Stimulated activated CD8-positive, alpha-beta memory T cell treated with anti-CD3 and anti-CD28 coated beads, Interleukin-7, amount 100 ng/mL, for 48 hours (primary cell): ENCODE measurements at places on chromosomes 11 and 22.

DNA sequence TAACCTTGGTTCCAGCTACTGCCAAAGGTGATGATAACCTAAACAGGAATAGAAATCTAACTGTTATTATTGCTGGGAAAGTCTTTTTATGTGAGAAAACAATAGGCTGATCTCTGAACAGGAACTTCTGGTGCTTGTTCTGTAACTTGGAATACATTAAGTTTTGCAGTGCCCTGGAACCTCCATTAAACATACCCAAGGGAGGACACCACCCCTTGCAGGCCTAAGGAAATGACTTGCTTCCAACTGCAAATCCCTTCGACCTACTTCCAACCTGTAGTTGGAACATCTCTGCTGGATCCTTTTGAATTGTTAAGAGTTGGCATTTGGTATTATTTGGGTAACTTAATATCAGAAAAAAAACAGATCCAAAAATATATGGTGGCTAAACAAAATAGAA lies 188.4 kb upstream of the API5 start:
- DNase-seq = no peak

- no peak for DNase-seq
Measured at GRCh38 chr11:31236143-31236542, 133.4 kb downstream of the DCDC1 start.

- no peak for DNase-seq
Measured at GRCh38 chr11:114713756-114714155, 35.4 kb downstream of the NXPE2 start.

GRCh38 chr22:50714150-50714549 lies 23.9 kb upstream of the ACR start:
- DNase-seq = no peak

DNA sequence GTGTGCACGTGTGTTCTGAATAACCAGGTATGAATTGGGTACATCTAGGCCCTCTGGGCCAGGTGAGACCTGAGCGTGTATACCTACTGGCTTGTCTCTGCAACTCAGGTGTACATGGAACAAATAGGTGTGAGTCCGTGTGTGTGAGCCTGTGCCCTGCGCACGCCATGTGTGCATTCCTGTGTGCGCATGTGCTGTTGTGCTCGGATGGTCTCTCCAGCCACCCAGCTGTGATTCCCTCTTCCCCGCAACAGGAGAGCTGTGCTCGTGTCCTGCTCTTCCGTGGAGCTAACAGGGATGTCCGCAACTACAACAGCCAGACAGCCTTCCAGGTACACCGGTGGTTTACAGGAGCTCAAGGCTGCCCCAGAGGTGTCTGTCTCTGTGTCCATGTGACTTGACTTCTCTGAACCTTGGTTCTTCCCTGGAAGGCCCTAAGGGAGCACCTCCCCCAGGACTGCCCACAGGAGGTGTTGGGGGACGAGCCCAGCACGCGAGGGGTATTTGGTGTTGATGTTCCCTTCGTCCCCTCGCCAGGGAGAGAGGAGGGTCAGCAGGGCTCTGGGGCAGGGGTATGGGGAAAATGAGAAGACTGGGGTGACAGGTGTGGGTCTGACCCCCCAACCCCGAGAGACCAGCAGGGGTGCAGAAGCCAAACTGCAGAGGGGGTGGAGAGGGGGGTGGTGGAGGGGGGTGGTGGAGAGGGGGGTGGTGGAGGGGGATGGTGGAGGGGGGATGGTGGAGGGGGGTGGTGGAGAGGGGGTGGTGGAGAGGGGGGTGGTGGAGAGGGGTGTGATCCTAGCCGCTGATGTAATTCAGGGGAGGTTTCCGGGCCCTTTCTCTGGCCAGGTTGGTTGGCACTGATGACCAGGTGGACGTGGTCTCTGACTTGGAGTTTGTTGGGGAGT lies 10.7 kb downstream of the SHANK3 start:
- DNase-seq = no peak

DNA sequence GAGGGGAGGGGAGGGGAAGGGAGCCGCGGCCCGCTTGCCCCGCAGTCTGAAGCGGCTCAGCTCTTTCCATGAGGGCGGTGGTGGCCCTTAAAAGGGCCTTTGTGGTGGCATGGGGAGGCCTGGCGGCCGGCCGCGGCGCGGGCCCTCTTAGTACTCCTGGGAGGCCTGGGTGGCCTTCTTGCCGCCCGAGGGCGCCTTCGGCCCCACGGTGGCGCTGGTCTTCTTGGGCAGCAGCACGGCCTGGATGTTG lies 6.9 kb downstream of the DPAGT1 start:
- no peak for DNase-seq

- no peak for DNase-seq
Measured at GRCh38 chr11:113272927-113273615, 41.3 kb upstream of the TTC12 start.

- DNase-seq = no peak
Measured at GRCh38 chr11:18054511-18055103, 8.5 kb upstream of the TPH1 start.

DNA sequence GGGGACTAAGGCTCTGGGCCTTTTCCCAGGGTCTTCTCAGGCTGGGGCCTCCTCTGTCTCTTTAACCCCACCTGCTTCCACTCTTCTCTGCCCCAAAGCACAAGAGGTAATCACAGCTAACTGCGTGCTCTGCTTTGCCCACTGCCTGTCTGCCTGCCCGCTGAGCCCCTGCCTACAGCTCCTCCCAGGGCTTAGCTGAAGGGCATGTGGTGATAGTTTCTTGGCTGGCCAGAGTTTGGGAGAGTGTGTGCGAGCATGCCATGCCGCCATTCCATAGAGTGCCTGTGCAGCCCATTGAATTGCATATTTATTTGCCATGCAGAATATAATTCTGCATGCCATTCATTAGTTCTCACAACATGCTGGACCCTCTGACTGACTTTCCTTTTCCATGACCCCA lies 32.5 kb downstream of the PHLDB1 start:
- no peak for DNase-seq

DNA sequence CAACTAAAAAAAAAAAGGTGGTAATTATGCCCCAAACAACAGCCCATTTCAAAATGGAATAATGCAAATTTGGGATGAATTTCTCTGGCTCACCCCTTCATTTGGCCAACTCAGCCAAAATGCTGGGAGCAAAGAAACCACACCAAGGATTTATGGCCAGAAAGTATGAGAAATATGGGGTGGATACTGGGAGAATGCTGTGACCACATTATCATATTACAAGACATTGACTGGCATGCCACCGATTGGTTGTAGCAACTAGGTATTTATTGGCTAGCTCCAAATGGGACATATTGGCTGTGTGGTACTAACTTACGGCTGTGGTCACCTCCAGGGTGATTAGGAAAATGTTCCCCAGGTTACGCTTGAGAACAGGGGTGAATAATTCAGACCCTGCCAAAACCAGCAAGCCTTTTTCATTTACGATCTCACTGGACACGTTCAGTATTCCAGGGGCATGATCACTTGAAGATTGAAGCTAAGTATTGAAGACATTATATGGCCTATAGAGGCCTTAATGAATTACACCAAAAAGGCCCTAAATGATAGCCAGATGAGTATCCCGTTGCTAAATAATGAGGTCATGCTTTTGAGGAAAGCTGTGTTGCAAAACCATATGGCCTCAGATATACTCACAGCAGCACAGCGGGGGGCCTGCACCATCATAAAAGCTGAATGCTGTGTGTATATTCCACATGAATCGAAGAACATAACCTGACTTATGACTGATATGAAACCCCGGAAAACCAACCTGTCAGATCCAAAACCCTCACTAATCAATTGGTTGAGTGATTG lies 3.8 kb upstream of the FDX1 start:
- DNase-seq = no peak

- DNase-seq = no peak
Measured at GRCh38 chr11:117903505-117904382, 25.5 kb downstream of the TMPRSS13 start.

- DNase-seq = no peak
Measured at GRCh38 chr11:1747753-1748635, 2.4 kb downstream of the IFITM10 start.

DNA sequence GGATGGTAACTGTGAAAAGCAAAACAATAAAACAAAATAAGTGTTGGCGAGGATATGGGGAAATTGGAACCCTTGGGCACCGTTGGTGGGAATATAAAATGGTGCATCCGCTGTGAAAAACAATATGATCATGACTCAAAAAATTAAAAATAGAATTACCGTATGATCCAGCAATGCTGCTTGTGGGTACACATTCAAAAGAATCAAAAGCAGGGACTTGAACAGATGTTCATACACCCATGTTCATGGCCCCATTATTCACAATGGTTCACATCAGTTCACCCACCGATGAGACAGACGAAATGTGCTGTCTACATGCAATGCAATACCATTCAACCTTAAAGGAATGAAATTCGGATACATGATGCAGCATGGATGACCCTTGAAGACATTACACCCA lies 1.2 kb upstream of the DERL3 start:
- no peak for DNase-seq

GRCh38 chr11:74685905-74686304 lies 45.3 kb downstream of the CHRDL2 start:
- DNase-seq = no peak

GRCh38 chr22:36277482-36278291 lies 24.8 kb downstream of the APOL1 start:
- peak; percentile 48 for DNase-seq

DNA sequence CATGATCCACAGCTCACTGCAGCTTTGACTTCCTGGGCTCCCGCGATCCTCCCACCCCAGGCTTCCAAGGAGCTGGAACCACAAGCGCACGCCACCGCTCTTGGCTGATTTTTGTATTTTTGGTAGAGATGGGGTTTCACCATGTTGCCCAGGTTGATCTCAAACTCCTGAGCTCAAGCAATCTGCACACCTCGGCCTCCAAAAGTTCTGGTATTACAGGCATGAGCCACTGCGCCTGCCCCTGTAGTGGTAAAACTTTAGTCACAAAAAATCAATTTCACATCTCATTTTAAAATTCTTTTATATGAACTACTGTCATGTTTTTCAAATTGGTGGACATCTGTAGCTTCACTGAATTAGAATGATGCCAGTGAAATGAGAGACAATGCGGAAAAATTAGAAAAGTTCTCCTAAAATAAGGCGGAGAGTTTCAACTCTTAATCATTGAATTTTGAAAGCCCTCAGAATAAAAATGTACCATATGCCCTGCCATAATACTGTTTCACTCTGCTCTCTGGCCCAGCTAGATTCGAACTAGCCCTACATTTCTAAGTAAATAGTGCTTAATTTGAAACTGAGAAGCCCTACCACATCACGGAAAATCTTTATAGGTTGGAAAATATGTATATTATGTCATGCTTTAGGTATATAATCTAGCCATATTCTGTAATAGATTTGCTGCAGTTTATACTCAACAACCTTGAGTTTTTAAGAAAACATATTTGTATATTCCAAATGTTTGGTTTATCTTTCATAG lies 78.7 kb downstream of the HORMAD2 start:
- no peak for DNase-seq

- DNase-seq = no peak
Measured at GRCh38 chr11:63843041-63843440, 4.1 kb downstream of the MARK2 start.

GRCh38 chr11:60469723-60470122 lies 14.1 kb downstream of the MS4A1 start:
- no peak for DNase-seq

DNA sequence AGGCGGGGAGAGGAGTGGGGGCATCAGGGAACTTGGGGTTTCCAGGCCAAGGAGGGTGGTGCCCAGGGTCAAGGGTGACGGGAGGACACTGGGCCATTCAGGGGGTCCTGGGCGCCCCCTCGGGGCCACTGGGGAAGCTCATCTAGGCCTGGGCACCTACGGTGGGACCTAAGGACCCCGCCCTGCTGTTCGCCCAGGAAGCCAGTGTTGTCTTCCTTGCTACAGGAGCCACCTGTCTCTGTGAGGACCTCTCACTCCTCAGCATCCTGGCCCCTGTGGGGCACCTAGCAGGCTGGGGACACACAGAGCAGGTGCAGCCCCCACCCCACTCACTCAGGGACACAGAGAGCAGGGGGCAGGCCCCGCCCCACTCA lies 191.6 kb downstream of the IGLL1 start:
- no peak for DNase-seq

DNA sequence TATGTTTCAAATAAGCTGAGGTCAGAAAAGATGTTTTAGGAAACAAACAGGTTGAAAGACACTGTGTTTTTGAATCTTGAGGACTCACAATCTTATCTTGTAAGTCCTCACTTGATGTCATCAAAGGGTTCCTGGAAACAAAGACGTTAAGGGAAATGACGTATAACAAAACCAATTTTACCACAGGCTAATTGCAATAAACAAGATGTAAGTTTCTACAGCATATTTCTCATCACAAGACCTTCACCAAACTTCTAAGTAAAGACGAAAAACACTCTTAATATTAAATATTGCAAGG lies 433.5 kb upstream of the FAT3 start:
- no peak for DNase-seq

DNA sequence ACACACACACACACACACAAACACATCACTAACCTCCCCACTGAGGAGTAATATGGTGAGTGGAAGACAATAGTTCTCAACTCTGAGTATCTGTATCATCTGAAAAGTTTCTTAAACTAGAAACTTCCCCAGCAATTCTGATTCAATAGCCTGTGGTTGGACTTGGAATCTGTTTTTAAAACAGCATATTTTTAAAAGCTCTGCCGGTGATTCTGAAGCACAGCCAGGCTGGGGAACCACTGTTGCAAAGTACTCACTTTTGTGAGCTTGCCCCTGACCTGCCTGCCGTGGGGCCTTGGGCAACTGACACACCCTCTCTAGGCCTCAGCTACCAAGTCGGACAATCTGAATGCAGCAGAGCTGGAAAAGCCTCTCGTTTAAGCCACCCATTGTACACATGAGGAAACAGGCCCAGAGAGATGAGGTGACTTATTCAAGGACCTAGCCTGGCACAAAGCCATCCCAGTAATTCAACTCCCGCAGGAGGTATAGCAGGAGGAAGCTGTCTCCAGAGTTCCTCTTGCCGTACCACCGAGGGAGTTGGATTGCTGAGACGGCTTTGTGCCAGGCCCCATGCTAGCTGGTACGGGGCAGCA lies 8.9 kb downstream of the SLC15A3 start:
- no peak for DNase-seq

- DNase-seq = no peak
Measured at GRCh38 chr11:65489706-65490320, 9.0 kb upstream of the MALAT1 start.

DNA sequence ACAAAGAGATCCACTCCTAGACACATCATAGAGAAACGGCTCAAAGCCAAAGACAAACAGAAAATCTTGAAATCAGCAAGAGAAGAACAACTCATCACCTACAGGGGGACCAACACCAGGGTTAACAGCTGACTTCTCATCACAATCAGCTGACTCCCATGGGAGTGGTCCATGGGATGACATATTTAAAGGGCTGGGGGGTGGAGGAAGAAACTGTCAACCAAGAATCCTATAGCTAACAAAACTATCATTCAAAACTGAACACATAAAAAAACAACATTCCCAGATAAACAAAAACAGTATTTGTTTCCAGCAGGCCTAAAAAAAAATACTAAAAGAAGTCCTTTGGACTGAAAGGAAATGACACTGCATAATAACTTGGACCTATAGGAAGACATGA lies 86.7 kb downstream of the APOL5 start:
- no peak for DNase-seq

GRCh38 chr22:36986242-36986821 lies 32.9 kb downstream of the TST start:
- peak; percentile 43 for DNase-seq
